Upper lobe of right lung (tissue), 1 donor: ENCODE measurements at places on chromosomes 13 and 19. TPM values are rescaled to one million over a fixed set of nuclear protein-coding genes. Genes with fewer than 3 reads are reported as not detected.

DNA sequence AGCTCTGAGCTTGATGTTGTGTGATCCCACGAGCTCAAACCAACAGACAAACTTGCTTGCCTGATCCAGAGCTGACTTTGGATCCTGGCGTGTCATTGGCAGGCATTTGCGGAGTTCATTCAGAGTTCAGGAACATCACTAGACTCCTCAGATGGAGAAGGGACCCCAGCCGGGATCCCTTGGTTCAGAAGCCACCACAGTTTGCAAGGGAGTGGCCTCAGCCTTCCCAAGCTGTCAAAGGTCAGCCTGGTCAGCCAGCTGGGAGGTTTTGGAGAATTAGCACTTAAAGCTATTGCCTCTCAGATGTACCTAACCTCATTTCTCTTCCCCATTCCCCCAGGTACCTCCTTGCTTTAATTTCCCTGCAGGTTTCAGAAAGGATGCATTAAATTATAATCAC is 208.8 kb upstream of the SOX21 start:
- H3K27me3 ChIP-seq = no peaks in the 10 kb centered on the region
- H3K27ac ChIP-seq = no peak overlapping the region
- H3K36me3 ChIP-seq = no peaks in the 10 kb centered on the region
- H3K4me3 ChIP-seq = no peak overlapping the region

DNA sequence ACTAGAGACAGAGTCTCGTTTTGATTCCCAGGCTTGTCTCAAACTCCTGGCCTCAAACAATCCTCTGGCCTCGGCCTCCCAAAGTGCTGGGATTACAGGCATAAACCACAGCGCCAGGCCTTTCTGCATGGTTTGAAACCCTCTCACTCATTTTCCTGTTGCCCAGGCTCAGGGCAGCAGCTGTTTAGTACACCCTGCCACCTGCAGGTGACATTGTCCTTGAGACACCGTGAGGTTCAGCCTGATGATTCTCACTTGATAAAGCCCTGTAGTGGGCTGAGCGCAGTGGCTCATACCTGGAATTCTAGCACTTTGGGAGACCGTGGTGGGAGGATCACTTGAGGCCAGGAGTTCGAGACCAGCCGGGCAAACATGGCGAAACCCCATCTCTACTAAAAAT is 12.5 kb downstream of the IL12RB1 start:
- H3K4me1 ChIP-seq = no peaks in the 10 kb centered on the region
- H3K36me3 ChIP-seq = no peaks in the 10 kb centered on the region
- H3K27ac ChIP-seq = no peak overlapping the region
- no peak overlapping the region for H3K4me3 ChIP-seq

DNA sequence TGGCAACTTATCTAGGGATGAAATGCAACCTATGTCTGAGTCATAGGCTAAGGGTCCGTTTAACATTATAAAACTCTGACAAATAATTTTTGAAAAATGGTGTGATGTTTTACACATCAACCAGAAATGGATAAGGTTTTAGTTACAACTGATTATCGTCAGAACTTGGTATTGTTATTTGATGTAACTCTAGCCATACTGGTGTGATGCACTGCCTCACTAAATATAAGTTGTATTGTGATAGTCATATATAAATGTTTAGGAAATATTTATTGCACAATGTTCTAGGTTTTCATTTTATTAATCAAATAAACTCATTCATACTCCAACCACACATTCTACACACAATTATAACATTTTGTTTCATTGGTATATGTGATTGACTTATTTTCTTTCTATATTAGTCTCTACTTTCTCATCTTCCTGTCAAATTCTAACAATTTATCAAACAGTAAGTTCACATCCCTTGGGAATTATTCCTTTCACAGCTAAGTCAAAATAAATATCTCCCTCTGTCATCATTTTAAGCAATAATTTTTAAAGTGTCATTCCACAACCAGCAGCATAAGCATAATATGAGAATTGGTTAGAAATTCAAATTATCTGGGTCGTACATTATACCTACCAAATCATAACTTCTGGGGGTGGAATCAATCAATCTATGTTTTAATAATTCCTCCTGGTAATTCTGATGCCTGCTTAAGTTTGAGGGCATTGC is 873.9 kb downstream of the SLITRK1 start:
- H3K4me1 ChIP-seq = no peaks in the 10 kb centered on the region
- H3K36me3 ChIP-seq = no peaks in the 10 kb centered on the region
- DNase-seq = no peak
- H3K27me3 ChIP-seq = no peaks in the 10 kb centered on the region

GRCh38 chr19:28428663-28429348 is 784.1 kb downstream of the UQCRFS1 start:
- DNase-seq = no peak
- H3K36me3 ChIP-seq = no peaks in the 10 kb centered on the region
- H3K4me1 ChIP-seq = no peaks in the 10 kb centered on the region
- H3K27ac ChIP-seq = no peak overlapping the region

DNA sequence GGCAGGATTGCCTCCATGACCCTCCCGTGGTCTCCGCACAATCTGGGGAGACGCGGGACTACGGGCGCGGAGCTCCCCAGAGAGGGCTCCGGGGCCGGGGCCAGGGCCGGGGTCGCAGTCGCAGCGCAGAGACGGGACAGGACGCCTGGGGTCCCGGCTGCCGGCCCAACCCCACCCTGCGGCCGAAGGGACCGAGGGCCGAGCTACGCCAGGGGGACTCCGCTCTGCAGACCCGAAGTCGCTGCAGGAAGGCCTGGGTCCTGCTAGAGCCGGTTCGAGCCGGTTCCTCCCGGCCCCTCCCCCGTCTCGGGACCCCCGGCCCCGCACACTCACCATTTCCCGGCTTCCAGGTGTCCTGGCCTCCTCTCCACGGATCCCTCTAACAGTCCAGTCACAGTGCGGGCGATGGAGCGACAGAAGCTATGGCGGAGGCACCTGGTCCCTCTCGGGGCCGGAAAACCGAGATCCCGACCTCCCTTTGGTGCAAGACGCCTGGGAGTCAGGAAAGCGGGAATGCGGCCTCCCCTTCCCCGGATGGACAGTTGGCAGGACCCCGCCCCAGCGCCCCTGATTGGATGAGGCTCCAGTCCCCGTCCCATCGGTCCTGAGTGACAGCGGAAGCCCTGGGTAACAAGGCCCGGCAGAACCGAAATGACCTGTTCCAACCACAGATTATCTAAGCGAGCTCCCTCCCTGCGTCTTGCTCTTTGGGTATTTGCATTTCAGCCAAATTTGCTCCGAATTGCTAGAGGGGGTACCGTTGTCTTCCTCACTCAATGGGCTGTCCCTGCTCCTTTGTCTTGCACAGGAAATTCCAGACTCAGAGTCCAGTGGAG is at the start of gene ZNF625:
TSS of gene ZNF625 (minus strand) at position 512 of the 836 bp plus-strand sequence. CDS start at position 336, 176 bp downstream.
- H3K4me3 ChIP-seq = peak within 1 kb of the TSS; percentile 78
- peaks cover 10% of the 10 kb centered on the region for H3K4me1 ChIP-seq
- peaks cover 5% of the 10 kb centered on the region for H3K36me3 ChIP-seq

DNA sequence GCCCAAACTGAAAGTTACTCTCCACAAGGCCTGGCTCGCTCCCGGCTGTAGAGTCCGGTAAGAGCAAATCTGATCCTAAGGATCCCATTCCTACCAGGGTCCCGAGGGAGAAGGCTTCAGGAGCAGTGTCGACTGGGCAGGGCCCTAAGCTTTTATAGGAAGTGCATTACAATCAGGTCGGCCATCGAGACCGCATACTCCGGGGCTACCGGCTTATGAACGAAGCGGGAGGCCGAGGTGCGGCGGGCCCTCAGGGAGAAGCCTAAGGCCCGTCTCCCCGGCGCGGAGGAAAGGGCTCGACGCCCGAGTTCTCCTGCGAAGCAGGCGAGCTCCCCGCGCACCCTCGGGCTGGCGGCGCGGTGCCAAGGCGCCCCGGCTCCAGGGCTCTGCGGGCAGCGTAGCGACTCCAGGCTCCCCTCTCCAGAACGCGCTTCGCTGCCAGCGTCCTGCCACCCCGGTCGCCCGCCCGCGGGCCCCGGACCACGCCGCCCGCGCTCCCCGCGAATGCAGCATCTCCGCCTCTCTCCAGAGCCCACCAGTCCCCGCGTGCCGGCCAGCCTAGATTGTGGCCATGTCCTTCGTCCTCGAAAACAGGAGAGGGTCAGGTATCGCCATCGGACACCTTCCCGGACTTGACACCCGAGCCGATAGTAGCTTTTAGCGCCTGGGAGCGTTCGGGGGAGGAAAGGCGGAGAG is 1.4 kb downstream of the EFNB2 start:
- peaks cover 10% of the 10 kb centered on the region for H3K4me1 ChIP-seq
- H3K4me3 ChIP-seq = peak overlapping the region; percentile 62
- no peaks in the 10 kb centered on the region for H3K27me3 ChIP-seq
- no peaks in the 10 kb centered on the region for H3K36me3 ChIP-seq
- H3K27ac ChIP-seq = peak overlapping the region; percentile 85

DNA sequence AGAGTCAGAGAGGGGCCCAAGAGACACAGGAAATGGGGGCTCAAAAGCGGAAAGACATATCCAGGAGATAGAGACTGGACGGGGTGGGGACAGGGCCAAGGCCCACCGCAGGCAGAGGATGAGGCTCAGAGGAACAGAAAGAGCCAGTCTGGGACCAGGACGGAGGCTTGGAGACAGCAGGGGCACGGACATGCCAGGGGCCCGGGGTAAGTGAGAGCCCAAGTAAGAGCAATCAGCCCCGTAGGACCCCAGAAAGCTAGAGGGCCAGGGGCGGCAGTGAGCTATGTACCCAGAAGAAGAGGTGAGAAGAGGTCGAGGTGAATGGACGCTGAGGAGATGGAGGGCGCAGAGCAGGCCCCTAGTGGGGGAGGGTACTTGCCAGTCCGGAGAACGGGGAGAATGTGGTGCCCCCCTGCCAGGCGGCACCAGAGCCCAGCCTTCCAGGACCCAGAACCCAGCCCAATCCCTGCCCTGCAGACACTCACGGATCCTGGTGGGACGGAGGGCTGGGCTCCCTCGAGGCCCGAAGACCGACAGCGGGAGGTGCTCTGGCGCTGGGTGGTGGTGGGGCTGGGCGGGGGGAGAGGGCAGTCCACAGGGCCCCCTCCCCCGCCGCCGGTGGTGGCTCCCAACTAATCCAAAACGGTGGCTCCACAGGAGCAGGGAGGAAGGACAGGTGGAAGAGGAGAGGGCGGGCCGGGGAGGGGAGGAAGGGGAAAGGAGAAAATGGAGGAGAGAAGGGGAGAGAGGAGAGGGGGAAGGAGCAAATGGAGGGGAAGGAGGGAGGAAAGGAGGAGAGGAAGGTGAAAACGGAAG is 1.0 kb downstream of the GRIK5 start:
- no peak for DNase-seq
- no peak overlapping the region for H3K4me3 ChIP-seq
- no peaks in the 10 kb centered on the region for H3K4me1 ChIP-seq
- H3K27me3 ChIP-seq = peaks cover 40% of the 10 kb centered on the region
- H3K27ac ChIP-seq = no peak overlapping the region

- H3K4me3 ChIP-seq = peak overlapping the region; percentile 61
- DNase-seq = no peak
- H3K4me1 ChIP-seq = peaks cover 36% of the 10 kb centered on the region
- H3K36me3 ChIP-seq = no peaks in the 10 kb centered on the region
- H3K27me3 ChIP-seq = no peaks in the 10 kb centered on the region
These were observed 31.7 kb downstream of the DNAJC15 start for GRCh38 chr13:43054803-43055802.

DNA sequence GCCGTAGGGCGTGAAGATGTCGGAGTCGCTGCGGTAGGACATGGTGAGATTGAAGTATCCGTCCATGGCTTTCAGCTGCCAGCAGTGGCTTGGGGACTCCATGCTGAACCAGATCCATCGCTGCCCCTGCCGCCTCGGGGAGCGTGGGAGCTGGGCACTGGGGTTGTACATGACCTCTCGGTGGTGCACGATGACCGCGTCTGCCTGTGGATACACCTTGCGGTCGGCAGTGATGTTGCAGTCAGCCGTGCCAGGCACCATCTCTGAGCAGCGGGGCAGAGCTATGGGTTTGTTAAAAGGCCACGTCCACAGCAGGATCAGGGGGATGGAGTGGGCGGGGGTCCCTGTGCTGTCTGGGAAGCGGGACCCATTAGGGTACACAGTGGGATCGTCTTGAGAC is 7.4 kb downstream of the FUT6 start:
- no peaks in the 10 kb centered on the region for H3K36me3 ChIP-seq
- H3K27me3 ChIP-seq = peaks cover 18% of the 10 kb centered on the region
- no peak overlapping the region for H3K27ac ChIP-seq

DNA sequence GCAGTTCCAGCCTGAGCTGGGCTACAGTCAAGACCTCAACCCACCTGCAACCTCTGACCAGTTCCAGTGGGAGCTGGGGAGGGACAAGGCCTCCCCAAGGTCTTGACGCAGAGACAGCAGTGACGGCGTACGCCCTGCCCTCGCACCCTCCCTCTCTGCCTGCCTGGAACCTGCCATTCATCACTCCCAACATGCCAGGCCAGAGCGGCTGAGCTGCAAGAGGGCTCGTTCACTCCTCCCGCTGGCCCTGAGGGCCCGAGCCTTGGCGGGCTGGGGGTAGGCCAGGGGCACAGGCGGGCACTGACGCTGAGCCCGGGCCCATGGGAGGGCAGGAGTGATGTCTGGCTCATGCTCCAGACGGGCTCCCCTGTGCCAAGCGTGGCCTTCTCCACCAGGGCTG is 8.2 kb downstream of the NDUFA11 start:
- H3K36me3 ChIP-seq = peaks cover 18% of the 10 kb centered on the region
- no peaks in the 10 kb centered on the region for H3K4me1 ChIP-seq
- no peak for DNase-seq
- peaks cover 11% of the 10 kb centered on the region for H3K27me3 ChIP-seq
- H3K27ac ChIP-seq = no peak overlapping the region
- no peak overlapping the region for H3K4me3 ChIP-seq

DNA sequence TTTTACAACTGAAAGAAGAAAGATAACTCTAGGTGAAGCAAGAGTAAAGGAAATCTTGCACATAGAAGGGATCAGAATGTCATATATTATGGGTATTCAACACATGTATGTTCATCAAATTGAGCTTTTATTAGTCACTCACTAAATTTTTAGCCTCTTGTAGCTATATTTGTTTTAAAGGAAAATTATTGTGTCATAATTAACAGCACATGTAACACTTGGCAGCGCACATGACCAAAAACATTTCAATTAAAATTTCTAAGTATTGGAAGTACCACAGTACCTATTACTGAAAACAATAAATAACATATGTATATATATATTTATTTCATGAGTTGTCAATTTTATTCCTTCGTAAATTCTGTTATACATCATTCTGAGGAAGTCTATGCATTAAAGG is 2800.4 kb downstream of the PCDH9 start:
- no peaks in the 10 kb centered on the region for H3K27me3 ChIP-seq
- no peaks in the 10 kb centered on the region for H3K36me3 ChIP-seq

The PSG2 gene
- not detected for total RNA-seq

DNA sequence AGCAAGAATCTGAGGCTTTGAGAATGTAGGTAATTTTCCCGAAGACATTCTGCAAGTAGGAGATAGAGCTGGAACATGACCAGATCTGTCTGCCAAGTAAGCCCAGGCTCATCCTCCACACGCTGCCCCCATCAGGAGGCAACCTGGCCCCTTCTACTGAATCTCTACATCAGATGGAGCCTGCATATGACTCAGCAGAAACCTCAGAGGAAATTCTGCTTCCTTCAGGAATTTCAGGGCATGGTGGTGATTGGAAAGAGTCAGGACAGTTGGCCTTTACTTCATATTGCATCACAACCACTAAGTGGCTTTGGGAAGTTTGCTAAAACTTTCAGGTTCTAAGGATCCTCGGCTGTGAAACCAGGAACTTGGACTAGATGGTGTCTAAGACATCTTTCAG is 85.2 kb downstream of the LRRC63 start:
- peaks cover 23% of the 10 kb centered on the region for H3K4me1 ChIP-seq
- DNase-seq = no peak
- no peaks in the 10 kb centered on the region for H3K27me3 ChIP-seq
- H3K27ac ChIP-seq = peak overlapping the region; percentile 70
- no peak overlapping the region for H3K4me3 ChIP-seq
